ENCODE measurements at places on chromosomes 16 and 17. TPM values are rescaled to one million over a fixed set of nuclear protein-coding genes. Genes with fewer than 3 reads are reported as not detected.

DNA sequence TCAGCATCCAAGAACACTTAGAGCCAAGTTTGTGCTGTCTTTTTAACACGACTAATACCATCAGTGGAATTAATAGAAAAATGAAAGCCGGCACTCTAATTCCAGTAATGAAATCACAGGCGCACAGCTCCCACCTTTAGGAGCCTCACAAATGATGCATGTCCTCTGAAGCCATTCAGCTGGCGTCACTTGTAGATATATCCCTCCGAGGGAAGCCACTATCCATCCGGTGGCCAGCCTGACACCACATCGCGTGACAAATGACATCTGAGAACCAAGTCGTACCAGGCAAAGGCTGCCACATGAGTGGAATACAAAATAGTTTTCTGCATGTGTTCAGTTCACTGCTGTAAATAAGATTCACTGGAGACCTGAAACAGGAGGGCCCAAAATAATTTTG lies 205.6 kb downstream of the GRIN2A start:
- DNase-seq, result no peak

DNA sequence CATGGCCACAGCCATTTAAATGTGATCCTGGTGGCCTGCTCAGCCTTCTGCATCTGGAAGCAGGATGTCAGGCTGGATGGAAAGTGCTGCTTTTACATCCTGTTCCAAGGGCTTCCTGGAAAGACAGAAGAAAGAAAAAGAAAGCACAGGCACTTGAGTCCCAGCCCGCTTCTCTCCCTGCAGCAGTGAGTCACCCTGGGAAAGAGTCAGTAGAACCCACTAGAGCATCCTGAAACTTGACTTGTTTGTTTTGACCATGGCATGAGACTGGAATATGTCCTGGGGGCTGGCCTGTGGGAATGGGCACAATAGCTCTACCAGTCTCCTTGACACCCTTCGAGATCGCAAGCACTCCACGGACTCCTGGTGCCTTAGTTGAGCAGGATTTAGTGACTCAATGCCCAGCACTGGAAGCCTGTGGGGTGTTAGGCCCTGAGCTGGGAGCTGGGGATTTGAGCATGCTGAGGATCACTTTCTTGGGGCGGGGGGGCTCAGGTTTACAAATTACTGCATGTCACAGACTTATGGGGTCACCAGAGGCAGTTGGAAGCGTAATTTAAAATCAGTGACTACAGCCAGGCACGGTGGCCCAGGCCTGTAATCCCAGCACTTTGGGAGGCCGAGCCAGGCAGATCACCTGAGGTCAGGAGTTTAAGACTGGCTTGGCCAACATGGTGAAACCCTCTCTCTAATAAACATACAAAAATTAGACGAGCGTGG lies 22.1 kb upstream of the GNA13 start:
- no peak for DNase-seq

KRT23 gene
- not detected for total RNA-seq

DNA sequence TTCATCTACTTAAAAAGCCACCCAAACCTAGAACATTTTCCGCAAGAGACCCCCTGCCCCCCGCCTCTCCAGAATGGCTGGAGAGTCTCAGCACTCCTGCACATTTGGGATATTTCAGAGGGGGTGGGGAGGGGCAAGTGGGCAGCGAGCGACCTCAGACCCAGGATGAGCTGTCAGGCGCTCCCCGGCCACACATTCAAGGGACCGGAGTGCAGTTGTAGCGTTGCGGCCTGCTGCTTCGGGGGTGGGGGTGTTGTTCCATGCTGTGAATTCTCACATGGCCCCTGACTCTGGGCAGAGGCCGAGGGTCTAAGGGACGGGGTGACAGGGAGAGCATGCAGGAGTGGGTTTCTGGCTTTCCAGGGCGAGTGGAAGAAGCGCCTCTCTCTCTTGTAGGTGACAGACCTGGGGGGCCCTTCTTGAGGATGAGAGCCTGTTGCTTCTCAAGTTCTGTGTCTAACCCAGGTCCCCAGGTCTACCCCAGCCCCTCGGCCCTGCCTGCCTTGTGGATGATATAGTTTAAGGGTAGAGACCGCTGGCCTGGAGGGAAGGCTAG lies 231.2 kb downstream of the SEC14L1 start:
- DNase-seq, result no peak

- DNase-seq, result peak; percentile 88
Observed at GRCh38 chr16:84818989-84819643, 669 bp upstream of the CRISPLD2 start.

- DNase-seq, result peak; percentile 97
Observed at GRCh38 chr16:2035431-2036199, 8.9 kb downstream of the NHERF2 start.

All from PC-9 (cell line).